BJ (cell line): ENCODE measurements at places on chromosomes 4 and X.

GRCh38 chr4:118948545-118949144 lies 60.0 kb downstream of the SYNPO2 start:
- DNase-seq = no peak

- DNase-seq = no peak
These were observed 24.2 kb upstream of the DCAF8L2 start for GRCh38 chrX:27565992-27566391.

- DNase-seq = no peak
These were observed 36.9 kb upstream of the PROM1 start for GRCh38 chr4:16120720-16121119.

- no peak for DNase-seq
These were observed 29.4 kb downstream of the PTTG2 start for GRCh38 chr4:37989398-37990260.

- no peak for DNase-seq
These were observed 82.3 kb downstream of the PRSS12 start for GRCh38 chr4:118270492-118270891.

- DNase-seq = no peak
These were observed 21.4 kb downstream of the SH3RF1 start for GRCh38 chr4:169249214-169249973.

- DNase-seq = no peak
These were observed 424.5 kb upstream of the PCDH7 start for GRCh38 chr4:30295652-30296051.

DNA sequence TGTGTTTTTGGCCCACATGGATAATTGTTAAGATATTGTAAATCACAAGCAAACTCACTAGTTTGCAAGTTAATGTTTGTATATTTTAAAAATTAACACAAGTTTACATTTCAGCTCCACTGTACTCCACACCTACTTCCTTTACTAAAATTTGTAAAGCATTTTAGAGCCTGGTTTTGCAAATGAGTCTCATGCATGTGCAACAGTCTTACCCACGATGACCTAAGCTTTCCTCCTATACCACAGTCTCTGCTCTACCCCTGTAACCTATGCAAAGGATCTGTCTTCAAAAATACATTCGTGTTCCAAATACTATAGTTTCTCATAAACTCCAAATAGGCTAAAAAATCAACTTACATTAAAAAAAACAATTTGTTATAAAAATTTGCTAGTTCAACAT lies 10.2 kb downstream of the BDH2 start:
- no peak for DNase-seq

- DNase-seq = no peak
These were observed 166.1 kb upstream of the PDE5A start for GRCh38 chr4:119794681-119795080.

DNA sequence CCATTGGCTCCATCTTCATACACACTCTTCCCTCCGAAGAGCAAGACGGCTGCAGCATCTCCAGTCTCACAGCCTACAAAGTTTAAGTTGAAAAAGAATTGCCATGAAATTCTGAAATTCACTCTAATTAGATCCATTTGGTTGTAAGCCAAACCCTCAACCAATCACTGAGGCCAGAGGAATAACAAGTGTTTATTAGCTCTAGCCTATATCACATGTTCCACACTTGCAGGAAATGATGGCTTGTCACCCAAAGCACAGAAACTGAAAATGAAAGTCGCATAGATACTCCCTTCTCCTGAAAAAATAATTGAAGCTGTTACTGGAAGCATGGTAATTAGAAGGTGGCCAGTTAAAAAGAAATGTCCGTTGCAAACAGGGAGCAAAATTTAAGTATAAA lies 1071.8 kb downstream of the CCSER1 start:
- no peak for DNase-seq

DNA sequence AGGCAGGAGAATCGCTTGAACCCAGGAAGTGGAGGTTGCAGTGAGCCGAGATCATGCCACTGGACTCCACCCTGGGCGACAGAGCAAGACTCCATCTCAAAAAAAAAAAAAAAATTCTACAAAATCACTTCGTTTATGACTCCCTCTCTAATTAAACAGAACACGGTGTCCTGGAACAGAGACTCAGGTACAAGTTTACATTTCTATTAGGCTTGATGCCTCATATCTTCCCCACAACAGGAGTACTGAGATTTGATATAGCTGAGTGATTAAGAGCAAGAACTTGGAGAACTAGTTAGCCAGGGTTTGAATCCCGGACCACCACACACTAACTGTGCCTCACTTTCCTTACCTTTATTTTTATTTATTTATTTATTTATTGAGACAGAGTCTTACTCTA lies 42.2 kb upstream of the KLF3 start:
- DNase-seq = no peak

GRCh38 chr4:38322714-38323113 lies 341.3 kb upstream of the KLF3 start:
- peak; percentile 41 for DNase-seq

GRCh38 chr4:121192480-121192879 lies 28.4 kb upstream of the TNIP3 start:
- DNase-seq = no peak

GRCh38 chrX:133370696-133371275 lies 44.5 kb downstream of the GPC4 start:
- no peak for DNase-seq

- peak; percentile 14 for DNase-seq
These were observed 118.7 kb downstream of the FAT4 start for GRCh38 chr4:125433453-125433852.

- no peak for DNase-seq
These were observed 3.6 kb downstream of the SRPK3 start for GRCh38 chrX:153784325-153784967.

- no peak for DNase-seq
These were observed 70.5 kb downstream of the GRIA2 start for GRCh38 chr4:157291071-157291470.

- DNase-seq = no peak
These were observed 132.7 kb upstream of the ADGRL3 start for GRCh38 chr4:61067381-61067780.

DNA sequence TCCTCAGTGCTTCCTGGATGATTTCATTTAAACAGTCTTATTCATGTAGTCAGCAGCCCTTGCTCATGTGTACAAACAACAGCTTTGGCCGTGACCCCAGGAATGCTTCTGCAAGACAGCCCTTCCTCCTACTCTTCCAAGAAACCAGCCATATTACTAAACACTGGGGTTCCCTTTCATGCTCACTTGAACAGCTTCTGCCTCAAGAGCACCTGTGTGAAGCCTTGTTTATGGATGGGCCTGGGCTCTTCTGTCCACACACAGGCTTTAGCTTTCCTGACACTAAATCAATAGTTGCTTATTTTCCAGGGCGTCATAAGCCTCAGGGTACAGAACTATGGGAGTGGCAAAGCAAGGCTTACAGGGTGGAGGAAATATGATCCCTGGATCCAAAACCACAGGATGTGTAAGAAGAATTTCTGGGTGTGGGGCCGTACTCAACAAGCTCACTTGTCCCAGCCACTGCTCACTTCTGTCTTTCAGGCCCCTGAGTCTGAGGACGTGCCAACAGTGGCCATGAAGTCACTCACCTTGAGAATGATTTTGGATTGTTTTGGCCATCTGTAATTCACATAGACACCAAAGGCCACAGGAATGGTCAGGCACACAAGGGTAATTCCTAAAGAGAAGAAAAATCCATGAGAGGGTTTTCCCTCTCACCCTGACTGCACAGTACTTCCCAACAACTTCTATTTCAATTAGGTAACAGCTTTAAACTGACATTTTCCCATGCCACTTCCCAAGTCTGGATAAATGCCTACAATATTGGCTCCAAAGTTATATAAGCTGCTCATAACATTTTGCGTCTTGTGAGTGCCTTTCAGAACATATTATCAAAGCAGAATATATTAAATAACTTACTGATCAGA lies 17.7 kb downstream of the SLC10A6 start:
- DNase-seq = peak; percentile 89

DNA sequence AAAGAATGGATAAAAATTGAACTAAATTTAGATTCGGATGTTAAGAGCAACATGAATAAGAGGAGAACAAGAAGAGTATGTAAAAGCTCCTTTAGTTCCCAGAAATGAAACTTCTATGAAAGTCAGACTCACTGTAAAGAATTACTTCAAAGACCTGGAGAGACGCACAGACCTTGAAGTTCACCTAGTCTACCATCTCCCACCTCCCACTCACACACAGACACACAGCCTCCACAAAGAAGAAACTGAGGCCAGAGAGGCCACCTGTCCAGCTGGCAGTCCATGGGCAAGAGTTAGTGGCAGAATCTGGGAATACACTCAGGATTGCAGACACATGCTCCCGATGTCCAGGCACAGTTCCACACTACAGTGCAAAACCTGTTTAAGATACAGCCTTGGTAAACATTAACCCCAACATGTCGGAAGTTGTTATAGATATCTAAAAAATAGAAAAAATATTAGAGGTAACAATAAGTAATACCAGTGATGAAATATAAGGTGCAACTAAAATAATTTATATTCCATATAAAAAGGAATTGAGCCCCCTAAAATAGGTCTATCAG lies 288.8 kb downstream of the INPP4B start:
- no peak for DNase-seq

DNA sequence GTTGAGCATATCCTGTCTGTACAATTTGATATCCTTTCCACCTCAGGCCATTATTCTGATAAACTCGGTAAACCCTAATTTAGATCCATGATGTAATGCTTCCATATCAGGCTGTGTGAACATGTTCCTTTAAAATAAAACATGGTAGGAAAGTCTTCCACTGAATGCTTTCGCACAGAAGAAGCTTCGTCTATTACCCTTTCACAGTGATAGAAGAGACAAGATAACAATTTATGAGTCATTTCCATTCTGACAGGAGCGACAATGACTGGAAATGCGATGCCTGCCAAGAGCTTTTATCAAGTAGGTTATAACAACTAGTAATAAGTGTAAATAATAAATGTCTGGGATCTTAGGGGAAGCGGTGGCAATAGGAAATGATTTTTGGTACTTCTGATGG lies 98.8 kb downstream of the TTC29 start:
- no peak for DNase-seq

- no peak for DNase-seq
These were observed 47.4 kb downstream of the TMPRSS11E start for GRCh38 chr4:68494688-68495087.

- no peak for DNase-seq
These were observed 63.4 kb downstream of the DCAF12L1 start for GRCh38 chrX:126489116-126489695.

DNA sequence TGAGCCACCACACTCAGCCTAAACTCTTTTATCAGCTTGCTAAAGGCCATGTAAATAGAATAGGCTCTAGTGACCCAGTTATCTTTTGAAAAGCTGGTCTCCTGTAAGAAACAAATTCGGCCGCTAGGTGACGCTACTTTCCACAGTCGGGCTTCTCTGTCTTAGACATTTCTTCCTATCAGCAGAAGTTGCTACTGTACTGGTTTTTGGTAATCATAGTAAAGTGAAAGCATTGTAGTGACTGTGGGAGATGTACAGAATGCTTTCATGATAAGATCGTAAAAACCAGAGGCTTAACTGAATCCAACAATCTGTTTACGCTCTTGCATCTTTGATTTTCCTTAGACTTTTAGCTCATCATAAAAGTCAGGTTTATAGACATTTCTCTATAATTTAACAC lies 82.6 kb downstream of the GK start:
- no peak for DNase-seq

DNA sequence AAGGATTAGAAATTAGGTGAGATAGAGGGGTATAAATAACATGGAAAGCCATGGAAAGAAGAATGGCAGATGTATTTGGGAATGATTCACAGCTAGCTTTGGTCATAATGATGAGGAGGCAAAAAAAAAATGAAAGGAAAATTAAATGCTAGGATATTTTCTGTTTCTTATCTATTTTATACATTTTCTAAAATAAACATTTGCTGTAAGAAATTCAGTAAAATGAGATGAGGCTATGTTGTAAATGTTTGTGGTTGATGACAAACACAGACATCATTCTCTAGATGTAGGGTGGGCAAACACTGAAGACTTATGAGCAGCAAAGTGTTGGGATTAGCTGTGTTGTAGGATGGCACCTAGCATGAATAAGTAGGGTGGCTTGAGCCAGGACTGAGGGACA lies 407.1 kb downstream of the IL15 start:
- DNase-seq = peak; percentile 41

DNA sequence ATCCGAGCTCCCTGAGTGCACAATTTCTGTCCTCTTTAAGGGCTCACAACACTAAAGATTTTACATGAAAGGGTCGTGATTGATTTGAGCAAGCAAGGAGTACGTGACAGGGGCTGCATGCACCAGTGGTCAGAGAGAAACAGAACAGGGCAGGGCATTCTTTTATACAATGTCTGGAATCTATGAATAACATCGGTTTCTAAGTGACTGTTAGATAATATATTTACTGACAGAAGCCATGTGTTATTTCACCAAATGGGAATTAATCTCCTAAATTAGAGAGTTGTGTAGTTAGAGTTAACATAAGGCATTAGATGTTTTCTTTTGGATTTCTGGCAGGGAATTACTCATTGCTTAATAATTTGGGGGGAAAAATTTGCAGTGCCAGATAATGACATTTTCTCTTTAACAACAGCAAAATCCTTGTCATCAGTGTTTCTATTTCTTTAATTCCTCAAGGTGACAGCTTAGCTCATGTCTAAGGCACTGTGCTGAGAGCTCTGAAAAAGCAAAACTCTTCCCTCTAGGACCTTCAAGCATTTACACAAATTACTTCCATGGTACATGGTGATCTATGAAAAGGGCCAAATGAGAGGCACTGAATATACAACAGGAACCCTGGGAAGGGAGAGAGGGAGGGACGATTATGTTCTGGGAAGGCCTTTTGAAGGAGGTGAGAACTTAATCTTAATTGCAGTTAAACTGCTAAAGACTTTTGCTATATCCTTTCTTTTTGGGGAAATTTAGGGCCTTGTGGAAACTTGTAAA lies 145.0 kb downstream of the RTL3 start:
- DNase-seq = no peak

DNA sequence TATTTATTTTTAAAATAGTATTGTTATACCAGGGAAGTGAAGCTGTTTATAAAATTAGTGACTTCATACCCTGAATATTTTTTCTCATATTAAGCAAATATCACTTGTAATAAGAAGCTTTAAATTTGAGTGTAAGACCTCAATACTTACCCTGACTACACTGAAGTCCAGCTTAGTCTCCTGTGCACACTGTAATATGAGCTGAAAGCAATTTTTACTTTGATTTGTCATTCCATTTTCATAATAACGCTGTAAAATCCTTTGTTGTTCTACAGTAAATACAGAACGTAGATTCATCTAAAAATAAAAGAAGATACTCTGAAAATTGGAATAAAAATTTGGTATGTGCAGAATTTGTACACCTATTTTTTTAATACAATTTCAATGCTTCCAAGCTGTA lies 27.2 kb downstream of the HDX start:
- DNase-seq = no peak

- DNase-seq = no peak
These were observed 43.0 kb upstream of the TAPT1 start for GRCh38 chr4:16269240-16269639.
